ENCODE measurements at places on chromosomes 5 and 9.

DNA sequence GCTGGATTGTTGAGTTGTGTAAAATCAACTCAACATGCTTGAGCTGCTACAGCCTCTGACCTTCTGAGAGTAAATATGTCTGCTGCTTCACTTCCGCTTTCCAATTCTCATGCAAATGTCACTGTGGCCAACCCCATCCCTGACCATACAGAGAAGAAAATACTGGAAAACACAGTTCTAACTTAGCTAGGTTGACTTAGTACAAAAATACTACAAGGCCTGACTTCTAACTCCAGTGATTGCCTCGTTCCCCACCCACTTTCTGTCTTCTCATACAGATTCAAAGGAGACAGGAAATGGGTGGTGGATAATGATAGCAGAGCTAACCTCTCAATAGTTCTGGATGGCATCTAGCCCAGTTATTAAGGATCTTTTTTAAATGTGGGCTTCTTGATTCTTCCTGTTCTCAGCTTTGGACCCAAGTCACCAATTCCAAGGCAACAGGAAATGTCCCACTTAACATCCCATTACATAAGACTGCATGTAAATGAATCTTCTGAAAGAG, 226.6 kb upstream of the SLC24A2 start:
- DNase-seq = no peak

- no peak for DNase-seq
Observed at GRCh38 chr5:35857606-35858205, 1.0 kb downstream of the IL7R start.

DNA sequence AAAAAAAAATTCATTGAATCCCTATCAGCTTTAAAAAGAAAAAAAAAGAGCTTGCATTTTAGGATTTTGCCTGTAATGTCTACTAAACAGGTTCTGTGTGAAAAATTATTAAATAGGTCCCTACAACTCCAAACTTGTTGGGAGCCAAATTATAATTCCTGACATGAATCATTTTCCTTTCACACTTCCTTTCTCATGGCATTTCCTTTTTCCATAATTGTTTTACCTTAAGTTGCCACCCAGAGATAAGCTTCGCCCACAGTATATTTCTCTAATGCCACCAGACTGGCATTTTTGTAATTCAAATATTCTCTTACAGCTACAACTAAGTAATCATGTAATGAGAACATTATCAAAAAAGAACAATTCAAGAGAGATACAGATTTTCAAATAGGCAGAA, 348.8 kb downstream of the EFNA5 start:
- no peak for DNase-seq

DNA sequence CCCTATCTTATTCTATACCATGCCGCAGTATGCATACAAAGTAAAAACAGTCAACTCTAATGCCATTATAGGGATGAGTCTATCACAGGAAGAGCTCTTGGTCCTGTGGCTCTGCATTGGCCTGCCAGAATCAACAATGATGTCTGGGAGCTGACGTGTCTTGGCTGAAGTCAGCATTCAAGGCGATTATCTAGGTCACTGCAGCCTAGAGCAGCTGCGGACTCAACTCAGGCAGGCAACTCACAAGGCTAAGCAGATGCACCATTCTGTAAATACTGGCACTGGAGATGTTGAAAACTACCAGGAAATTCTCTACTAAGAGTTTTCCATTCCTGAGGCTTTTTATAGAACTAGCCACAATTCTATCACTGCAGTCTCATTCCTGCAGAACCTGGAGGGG, 13.3 kb downstream of the SPATA9 start:
- no peak for DNase-seq

DNA sequence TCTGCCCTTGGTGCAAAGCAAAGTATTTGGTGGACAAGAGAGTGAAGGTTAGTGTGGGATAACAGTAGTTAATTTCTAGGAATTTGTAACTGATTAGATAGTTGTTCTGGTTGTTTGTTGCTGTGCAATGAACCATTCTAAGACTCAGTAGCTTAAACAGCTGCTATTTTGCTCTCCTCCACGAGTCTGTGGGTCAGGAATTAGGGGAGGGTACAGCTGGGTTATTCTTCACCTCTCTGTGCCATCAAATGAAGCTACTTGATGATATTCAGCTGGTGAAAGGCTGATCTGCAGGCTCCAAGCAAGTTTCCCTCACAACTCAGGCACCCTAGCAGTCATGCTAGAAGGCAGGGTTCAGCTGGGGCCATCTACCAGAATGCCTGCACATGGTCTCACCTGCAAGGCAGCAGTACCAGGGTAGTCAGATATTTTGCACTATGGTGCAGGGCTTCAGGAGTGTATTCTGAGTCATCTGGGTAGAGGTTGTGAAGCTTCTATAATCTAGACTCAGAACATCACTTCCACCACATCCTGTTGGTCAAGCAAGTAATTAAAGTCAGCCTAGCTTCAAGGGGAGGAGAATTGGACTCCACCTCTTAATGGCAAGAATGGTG, 159.5 kb upstream of the SLC28A3 start:
- no peak for DNase-seq

- DNase-seq = no peak
Observed at GRCh38 chr9:115808108-115808507, 345.5 kb upstream of the PAPPA start.

GRCh38 chr5:115624994-115625393, 842 bp downstream of the TMED7 start:
- DNase-seq = no peak

DNA sequence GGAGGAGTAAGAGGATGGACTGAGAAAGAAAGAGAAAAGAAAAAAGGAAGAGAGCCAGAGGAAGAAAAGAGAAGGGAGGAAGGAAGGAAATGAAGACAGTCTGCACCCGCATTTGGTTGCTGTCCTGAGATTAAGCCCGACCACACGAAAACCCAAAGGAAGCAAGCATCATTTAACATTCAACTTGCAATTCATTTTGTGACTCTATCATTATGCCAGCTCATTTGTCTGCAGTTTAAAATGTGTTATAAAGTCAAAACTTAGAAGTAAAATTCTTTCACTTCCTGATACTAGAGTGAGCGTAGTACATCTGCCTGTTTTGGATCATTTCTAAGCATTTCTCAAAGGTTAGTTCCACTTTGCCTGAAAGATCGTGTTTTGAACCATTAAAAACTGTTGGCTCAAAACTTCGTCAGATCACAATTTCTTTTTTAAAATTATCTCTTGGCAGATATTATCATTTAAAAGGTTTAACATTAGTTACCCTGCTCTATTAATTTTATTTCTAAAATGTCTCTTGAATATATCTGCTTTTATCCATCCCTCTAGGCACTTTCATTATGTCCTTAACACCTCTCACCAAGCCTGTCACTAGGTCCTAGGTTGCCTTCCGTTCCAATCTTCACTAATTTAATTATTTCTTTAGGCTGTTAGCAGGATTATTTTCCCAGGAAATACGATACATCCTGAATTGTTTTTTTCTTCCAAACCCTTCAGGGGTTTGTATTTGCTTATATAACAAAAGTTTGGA, 240.9 kb downstream of the TLE4 start:
- DNase-seq = no peak
